ENCODE measurements at places on chromosomes 12 and 14.

DNA sequence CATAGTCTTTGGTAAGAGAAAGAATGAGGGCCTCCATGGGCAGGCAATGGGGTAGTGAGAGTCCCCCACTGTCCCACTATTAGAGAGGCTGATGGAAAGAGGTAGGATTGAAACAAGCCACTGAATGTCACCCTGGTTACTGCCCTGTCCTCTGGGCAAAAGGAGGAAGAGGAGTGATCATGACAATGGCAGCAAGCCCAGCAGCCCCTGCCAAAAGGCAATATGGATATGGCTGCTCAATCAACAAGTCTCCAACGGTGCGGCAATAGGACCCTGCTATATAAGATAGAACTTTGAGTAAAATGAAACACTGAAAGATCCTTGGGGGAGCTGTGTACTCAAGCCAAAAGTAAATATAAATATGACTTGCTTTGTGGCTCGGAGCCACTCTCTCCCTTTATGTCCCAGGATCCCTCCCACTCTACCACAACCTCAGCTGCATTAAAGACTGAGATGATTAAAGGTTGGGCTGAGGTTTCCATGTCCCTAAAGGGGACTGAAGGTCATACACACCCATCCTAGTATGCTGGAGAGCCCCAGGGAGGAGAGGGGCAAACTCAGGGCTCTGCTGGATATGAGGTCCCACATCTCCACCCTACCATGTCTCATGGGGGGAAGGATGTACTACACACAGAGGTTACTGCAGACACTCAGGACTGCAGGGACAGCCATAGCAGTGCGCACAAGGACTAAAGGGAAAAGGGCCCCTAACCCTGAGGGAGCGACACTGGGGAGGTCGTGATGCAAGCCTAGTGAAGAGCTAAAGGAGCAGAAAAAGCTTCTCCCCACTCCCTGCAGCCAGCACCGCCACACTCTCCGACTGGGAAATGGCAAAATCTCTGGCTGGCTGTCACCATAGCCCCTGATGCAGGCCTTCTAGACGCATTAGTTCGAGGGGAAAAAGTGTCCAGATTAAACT, 5.9 kb downstream of the POMT2 start:
- no peak for DNase-seq

- no peak for DNase-seq
These were observed 41.7 kb downstream of the SUSD6 start for GRCh38 chr14:69652942-69653684.

- no peak for DNase-seq
These were observed 715 bp upstream of the RAP1B start for GRCh38 chr12:68609998-68610369.

DNA sequence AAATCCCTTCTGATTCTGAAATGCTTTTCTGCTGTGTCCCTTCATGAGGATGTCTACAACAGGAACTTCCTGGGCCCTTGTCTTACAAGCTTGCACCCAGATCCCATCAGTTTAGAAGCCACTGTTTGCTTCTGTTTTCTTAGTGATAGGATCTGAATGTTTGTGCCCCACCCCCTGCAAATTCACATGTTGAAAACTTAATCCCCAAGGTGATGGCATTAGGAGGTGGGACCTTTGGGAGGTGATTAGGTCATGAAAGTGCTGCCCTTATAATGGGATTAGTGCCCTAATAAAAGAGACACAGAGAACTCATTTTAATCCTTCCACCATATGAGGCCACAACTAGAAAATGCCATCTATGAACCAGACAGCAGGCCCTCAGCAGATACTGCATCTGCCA, 36.0 kb upstream of the GNPNAT1 start:
- DNase-seq: no peak

- no peak for DNase-seq
These were observed 344.0 kb upstream of the PRICKLE1 start for GRCh38 chr12:42933461-42934081.

DNA sequence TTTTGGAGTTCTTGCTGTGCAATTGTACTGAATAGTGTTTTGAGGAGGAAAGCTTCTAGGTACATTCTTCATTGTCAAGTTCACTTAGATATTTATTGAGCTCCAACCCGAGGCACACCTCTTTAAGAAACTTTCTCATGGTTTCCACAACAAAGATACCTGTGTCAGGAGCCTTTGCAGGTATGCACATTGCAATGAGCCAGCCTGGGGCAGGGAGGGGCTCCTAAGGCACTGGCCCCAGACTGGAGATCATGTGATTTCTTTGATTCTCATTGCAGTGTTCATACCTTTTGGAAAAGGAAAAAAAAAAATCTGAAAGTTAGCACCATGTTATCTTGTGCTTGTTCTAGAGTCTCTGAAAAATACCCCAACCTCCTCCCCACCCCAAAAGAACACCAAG, 80.3 kb downstream of the PRMT8 start:
- no peak for DNase-seq

- DNase-seq: no peak
These were observed 32.4 kb downstream of the ANO2 start for GRCh38 chr12:5912437-5913334.

GRCh38 chr14:75234173-75235115, 44.2 kb upstream of the FOS start:
- DNase-seq: no peak

GRCh38 chr14:74979029-74979428, 23.6 kb upstream of the PGF start:
- DNase-seq: no peak

- no peak for DNase-seq
These were observed 17.6 kb downstream of the PTPRB start for GRCh38 chr12:70619471-70620152.

DNA sequence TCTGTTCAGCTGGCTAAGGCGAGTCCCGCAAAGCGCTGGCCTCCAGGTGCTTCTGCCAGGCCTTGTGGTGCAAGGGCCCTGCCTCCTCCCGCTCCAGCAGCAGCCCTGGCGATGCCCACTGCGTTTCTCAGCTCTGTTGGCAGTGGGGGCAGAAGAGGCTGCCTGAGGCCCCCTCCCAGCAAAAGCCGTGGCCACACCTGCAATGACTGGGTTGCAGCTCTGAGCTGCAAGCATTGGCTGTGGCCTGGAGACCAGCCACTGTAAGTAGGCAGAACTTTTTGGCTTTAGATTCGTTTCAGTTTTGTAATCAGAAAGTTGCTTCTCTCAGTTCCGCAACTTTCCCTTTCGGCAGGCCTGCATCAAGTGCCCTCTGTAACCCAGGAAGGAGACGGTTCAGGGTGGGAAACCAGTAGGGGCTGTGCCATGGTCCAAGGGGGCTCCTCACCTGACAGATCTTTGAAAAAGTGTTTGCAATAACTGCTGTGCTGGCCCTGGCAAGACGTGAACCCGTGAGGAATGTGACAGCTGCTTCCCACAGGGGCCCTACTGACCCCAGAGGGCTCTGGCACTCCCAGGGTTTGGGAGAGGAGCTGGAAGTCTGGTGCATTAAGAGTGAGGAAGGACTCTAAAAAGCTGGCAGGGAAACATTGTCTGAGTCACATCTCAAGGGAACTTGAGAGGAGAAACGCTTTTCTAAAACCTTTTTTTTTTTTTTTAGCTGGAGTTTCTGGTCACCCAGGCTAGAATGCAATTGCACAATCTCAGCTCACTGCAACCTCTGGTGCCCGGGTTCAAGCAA, 54.5 kb upstream of the MAX start:
- DNase-seq: no peak

DNA sequence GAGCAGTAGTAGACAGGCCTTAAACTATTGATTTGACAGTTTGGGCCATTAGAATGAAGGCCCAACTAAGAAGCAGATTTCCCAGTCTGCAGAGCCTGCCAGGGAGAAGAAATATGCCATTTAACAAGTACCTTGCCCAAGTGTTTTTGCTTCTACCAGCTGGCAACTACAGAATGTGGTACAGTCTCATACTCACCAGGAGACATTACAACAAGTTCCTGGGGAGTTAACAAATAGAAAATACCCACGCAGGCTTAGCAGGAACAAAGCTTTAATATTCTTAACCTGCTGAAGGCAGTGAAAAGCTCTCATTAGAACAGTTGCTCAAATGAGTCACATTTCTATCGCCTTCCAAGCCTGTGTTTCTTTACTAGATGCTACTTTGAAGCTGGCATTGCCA, 241.0 kb downstream of the TMEM117 start:
- DNase-seq: no peak
